ENCODE measurements at places on chromosomes 11 and 22.

GRCh38 chr11:103729617-103730016 lies 306.8 kb upstream of the DDI1 start:
- DNase-seq: no peak

DNA sequence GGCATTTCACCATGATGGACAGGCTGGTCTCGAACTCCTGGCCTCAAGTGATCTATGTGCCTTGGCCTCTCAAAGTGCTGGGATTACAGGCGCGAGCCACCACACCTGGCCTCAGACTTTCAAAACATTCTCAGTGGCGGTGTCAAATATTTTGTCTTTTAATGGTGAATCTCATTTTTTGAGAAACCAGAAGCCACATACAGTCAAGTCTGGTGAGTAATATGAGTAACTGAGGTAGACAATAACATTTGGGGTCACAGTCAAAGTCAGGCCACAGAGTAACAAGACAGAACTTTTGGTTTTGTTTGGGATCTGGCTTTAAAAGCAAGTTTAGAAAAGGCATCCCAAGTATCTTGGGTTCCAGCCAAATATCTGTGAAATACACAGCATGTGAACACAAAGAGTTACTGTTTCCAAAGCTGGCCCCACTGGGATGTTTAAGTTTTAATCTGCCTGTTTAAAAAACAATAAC lies 5.6 kb upstream of the TMA7B start:
- no peak for DNase-seq

DNA sequence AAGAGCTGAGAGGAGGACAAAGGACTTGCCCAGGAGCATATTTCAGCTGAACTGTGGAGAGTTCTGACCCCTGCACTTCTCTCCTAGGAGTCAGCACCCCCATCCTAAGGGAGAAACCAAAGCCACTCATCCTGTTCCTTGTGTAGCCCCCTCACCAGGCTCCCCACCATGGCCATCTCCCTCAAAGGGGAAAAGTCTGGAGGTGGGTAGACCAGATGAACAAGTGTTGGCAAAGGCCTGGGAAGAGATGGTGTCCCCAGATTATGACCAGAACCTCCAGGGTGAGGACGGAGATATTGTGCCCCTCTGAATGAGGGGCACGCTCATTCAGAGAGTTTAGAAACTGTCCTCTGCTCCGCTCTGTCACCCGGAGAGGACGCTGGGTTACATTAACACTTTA lies 880.0 kb downstream of the BRD1 start:
- no peak for DNase-seq

GRCh38 chr11:60363542-60364470 lies 14.5 kb upstream of the MS4A7 start:
- peak; percentile 22 for DNase-seq

DNA sequence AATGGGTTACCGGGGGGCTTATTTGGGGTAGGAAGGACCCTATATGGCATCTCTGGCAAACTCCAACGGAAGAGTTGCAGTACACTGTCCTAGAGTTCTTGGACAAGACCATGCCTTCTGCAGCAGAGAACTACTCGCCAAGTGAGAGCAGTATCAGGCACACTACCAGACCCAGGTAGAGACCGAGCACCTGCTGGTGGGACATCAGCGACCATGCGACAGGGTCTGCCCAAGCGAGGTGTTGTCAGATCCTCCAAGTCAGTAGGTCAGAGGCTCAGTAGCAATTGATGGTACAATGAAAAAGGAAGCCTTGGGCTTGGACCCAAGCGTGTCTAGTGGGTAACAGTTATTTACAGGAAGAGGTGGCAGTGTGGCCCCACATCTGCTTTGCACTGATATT lies 3.1 kb upstream of the CHKB start:
- DNase-seq: no peak

DNA sequence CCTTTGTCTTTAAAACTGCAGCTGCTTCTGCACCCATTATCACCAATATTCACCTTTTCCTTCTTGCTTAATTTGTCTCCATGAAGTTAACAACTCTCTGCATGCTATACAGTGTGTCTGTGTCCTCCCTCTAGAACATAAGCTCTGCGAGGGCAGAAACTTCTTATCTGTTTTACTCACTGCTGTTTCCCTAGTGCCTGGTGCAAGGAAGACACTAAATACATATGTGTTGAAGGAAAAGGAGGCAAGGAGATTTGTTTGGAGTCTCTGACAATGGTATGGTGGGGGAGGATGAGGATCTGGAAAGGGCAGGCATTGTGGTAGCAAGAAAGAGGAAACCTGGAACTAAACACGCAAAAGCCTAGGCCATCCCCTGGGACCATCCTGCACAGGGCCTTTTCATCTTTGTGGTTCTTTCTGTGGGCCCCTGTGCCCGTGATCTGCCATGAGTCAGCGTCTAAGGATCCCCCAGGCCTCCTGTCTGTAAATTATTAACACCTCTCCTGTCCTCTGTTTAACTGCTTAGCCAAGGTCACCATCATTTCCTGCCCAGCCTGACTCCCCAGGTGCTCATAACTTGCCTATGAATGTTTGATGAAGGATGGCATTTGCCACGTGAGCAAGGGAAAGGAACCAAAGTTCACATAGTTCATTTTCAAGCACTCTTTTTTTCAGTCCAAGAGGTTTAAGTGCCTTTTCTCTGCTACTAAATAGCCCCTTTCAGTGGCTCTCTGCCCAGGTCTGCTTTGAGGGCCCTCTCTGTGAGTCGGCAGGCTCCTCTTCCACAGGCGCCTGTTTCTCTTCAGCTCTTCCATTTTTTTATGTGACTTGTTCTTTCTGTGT lies 131.1 kb downstream of the RASSF10 start:
- no peak for DNase-seq

- no peak for DNase-seq
Measured at GRCh38 chr11:130947481-130947880, 31.2 kb upstream of the SNX19 start.

Data from activated CD8-positive, alpha-beta memory T cell treated with anti-CD3 and anti-CD28 coated beads for 1 hour (primary cell).